ENCODE measurements at places on chromosomes 3 and 15. TPM values are rescaled to one million over a fixed set of nuclear protein-coding genes. Genes with fewer than 3 reads are reported as not detected.

CLRN1 gene
- not detected for total RNA-seq

EBLN2 gene
- 4.5 TPM for total RNA-seq

BMF gene
- total RNA-seq: 2.2 TPM

CADPS gene
- not detected for total RNA-seq

CLN6 gene
- total RNA-seq: 40.9 TPM

RAB7A gene
- 76.7 TPM for total RNA-seq

DPPA4 gene
- total RNA-seq: not detected
